ENCODE measurements at places on chromosomes 5 and 9. TPM values are rescaled to one million over a fixed set of nuclear protein-coding genes. Genes with fewer than 3 reads are reported as not detected.

DRD1 gene
- total RNA-seq = not detected

UBE2QL1 gene
- not detected for total RNA-seq

GRCh38 chr5:77151501-77151900, 59.0 kb upstream of the PDE8B start:
- no peak for DNase-seq

DNA sequence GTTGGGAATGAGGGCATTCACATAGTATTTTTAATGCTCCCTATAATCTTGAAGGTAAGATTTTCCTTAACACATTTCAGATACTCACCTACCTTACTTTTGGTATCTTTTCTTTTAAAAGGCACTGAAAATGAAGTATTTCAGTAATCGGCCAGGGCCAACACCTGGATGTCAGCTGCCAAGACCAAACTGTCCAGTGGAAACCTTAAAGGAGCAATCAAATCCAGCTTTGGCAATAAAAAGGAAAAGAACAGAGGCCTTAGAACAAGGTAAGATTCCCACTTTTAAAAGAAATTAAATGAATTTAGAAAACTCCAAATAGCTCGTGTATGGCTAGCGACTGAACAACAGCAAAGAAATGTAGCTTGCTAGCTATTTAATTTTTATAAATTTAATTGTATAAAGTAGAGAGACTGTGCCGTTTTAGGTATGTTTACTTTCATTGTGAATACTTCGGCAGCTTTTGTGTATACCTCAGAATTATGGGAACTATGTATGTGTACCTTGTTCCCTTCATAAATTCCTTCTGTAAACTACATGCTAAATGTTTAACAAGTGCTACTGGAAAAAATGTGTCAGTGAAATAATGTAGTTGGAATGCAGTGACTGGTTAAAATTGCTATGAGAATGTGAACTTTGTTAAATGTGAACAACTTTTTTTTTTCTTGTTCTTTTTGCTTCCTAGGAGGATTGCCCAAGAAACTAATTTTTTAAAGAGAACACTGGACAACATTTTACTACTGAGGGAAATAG, 41.9 kb downstream of the CDK7 start:
- no peak for DNase-seq

DNA sequence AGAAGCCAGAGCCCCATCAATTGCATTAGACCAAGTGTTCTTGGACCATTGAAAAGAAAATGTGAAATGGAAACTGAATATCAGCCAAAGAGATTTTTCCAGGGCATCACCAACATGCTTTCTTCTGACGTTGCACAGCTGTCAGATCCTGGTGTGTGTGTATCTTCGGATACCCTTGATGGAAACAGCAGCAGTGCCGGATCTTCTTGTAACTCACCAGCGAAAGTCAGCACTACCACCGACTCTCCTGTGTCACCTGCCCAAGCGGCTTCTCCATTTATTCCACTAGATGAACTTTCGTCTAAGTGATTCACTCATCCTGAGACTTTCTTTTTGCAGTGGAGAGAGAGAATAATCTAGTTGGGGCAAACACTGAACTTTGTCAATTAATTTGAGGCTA, 75.7 kb downstream of the PIP5K1B start:
- DNase-seq = no peak

GRCh38 chr5:111703662-111704061, 53.3 kb downstream of the NREP start:
- no peak for DNase-seq

- no peak for DNase-seq
These were observed 4.2 kb upstream of the TSC1 start for GRCh38 chr9:132948482-132949050.

GRCh38 chr5:32004404-32004803, 169.7 kb downstream of the GOLPH3 start:
- no peak for DNase-seq
